ENCODE measurements at places on chromosomes 13 and 19. TPM values are rescaled to one million over a fixed set of nuclear protein-coding genes. Genes with fewer than 3 reads are reported as not detected.
A peak's percentile ranks its signal among the peaks of the same experiment; 100 is the strongest.

DNA sequence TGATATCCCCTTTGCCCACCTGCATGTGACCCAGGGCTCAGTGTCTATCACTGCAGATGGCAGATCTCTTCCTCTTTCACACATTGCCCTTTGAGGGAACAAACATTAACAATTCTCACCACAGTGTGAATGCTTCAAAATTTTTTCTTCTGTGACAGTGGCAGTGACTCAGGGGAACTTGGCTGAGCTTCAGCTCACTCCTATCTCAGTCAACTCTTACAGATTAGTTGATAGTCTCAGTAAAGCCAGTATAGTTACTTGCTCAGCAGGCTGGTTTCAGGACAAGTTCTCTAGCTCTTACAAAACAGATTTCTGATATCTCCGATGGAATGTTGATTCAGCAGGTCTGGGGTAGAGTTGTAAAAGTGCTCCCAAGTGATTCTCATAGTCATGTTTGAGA is 166.9 kb downstream of the DLEU7 start:
- DNase-seq, result no peak
- H3K27me3 ChIP-seq, result no peaks in the 10 kb centered on the region
- no peaks in the 10 kb centered on the region for H3K36me3 ChIP-seq
- no peak overlapping the region for H3K27ac ChIP-seq
- peaks cover 5% of the 10 kb centered on the region for H3K4me1 ChIP-seq
- no peak overlapping the region for H3K4me3 ChIP-seq

Gene CD70
- total RNA-seq, result not detected

Gene INAFM1
- total RNA-seq, result 18.9 TPM

Gene CEBPA
- total RNA-seq, result 50.7 TPM

DNA sequence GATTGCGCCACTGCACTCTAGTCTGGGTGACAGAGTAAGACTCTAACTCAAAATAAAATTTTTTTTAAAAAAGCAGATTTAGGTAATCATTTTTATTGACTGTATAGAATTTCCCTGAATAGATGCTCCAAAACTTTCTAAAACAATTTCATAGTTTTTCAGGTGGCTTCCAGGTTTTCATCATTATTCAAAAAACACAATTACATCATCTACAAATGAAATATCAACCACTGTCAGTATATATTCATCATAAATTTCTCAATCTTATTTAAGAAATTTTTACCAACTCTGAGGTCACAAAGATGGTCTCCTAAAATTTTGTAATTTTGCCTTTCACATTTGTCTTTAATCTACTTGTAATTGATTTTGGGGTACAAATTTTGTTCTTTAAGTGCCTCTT is 48.1 kb downstream of the ZC3H13 start:
- H3K36me3 ChIP-seq, result peaks cover 84% of the 10 kb centered on the region
- H3K27me3 ChIP-seq, result no peaks in the 10 kb centered on the region
- H3K27ac ChIP-seq, result no peak overlapping the region
- no peak for DNase-seq
- no peaks in the 10 kb centered on the region for H3K4me1 ChIP-seq

DNA sequence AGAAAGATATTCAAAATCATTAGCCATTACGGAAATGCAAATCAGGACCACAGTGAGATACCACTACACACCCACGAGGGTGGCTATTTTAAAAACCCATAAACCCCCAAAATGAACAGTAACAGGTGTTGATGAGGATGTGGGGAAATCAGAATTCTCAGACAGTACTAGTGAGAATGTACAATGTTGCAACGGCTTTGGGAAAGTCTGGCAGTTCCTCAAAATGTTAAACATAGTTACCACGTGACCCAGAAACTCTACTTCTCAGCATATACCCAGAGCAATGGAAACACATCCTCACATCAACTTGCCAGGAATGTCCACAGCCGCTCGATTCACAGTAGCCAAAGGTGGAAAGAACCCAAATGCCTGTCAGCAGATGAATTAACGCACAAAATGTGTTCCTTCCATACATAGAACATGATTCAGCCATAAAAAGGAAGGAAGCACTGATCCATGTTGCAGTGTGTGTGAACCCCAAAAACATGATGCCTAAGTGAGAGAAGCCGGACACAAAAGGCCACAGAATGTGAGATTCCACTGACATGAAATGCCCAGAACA is 7.0 kb downstream of the PLVAP start:
- peak overlapping the region; percentile 93 for H3K27ac ChIP-seq
- no peaks in the 10 kb centered on the region for H3K36me3 ChIP-seq
- H3K4me1 ChIP-seq, result peaks cover 19% of the 10 kb centered on the region
- peak overlapping the region; percentile 59 for H3K4me3 ChIP-seq
- DNase-seq, result no peak

DNA sequence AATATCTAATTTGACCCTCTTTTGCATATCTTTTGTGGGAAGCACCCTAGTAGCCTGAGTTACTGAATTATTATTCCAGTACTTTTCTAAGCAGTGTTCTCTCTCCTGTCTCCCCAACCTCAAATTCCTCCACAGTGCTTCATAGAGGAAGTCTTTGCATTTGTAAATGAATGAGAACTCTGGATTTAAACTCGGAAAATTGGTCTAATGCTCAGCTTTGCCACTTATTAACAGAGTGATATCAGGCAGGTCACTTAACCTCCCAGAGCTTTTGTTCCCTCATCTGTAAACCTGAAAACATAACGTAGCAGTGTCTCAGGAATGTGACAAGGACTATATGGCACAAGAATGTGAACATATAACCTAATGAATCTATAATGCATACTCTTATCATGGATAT is 26.2 kb downstream of the FREM2 start:
- H3K36me3 ChIP-seq, result no peaks in the 10 kb centered on the region
- DNase-seq, result no peak
- no peak overlapping the region for H3K27ac ChIP-seq
- no peak overlapping the region for H3K4me3 ChIP-seq
- H3K27me3 ChIP-seq, result no peaks in the 10 kb centered on the region

- no peak for DNase-seq
- no peak overlapping the region for H3K27ac ChIP-seq
- peaks cover 9% of the 10 kb centered on the region for H3K4me1 ChIP-seq
- no peaks in the 10 kb centered on the region for H3K27me3 ChIP-seq
- no peak overlapping the region for H3K4me3 ChIP-seq
These were observed 11.4 kb upstream of the IGFL1 start for GRCh38 chr19:46218160-46218559.

- no peak overlapping the region for H3K27ac ChIP-seq
- no peak overlapping the region for H3K4me3 ChIP-seq
- H3K4me1 ChIP-seq, result no peaks in the 10 kb centered on the region
- no peaks in the 10 kb centered on the region for H3K36me3 ChIP-seq
- DNase-seq, result no peak
These were observed 11.0 kb upstream of the ZNF573 start for GRCh38 chr19:37790244-37790925.

Gene ZNF132
- 5.2 TPM for total RNA-seq

Gene CGB1
- not detected for total RNA-seq

Gene SYNE4
- 0.24 TPM for total RNA-seq

Gene F10
- 4.9 TPM for total RNA-seq

Gene IGSF23
- total RNA-seq, result not detected

DNA sequence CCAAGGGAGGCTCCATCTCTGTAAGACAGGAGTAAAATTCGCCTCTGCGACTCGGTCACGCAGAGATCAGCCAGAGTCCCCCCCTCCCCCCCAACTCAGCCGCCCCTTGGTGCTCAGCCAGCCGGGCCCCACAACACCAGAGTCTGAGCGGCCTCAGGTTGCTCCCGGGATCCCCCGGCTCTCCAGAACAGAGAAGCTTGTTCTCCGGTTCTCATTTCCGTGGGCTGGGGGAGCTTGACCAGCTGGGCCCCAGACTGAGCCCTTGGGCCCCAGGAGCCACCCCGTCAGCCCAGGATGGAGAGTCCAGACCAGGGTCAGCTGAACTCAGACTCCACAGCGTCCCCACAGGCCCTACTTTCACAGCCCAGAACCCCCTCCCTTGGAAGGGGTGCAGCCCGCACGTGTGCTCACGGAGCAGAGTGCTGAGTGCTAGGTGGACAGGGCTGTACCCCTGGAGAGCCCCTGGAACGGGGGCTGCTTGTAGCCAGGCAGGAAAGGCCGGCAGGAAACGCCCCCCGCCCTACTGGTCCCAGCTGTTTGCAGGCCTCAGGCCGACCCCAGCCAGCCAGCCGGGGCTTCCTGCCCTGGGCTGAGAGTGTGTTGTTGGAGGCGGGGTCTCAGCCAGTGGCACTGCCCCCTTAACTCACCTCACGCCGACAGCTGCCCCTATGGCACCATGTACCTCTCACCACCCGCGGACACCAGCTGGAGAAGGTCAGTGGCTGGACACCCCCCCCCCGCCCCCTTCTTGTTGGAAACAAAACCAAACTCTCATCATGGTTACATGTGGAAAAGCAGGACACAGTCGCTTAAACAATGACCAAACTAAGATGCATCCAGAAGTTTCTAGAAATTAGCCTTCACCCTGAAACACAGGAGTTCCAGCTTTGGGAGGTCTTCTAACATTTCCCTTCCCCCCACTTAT is 44.4 kb downstream of the COMP start:
- H3K4me1 ChIP-seq, result no peaks in the 10 kb centered on the region
- H3K4me3 ChIP-seq, result no peak overlapping the region
- H3K27ac ChIP-seq, result no peak overlapping the region
- no peaks in the 10 kb centered on the region for H3K36me3 ChIP-seq
- DNase-seq, result no peak

- H3K27me3 ChIP-seq, result no peaks in the 10 kb centered on the region
- peaks cover 4% of the 10 kb centered on the region for H3K4me1 ChIP-seq
- H3K27ac ChIP-seq, result no peak overlapping the region
- H3K36me3 ChIP-seq, result no peaks in the 10 kb centered on the region
- H3K4me3 ChIP-seq, result no peak overlapping the region
These were observed 30.6 kb upstream of the IGSF23 start for GRCh38 chr19:44582581-44583265.

Gene CDADC1
- total RNA-seq, result 4.7 TPM

GRCh38 chr13:30580852-30581502 is 36.7 kb upstream of the USPL1 start:
- no peaks in the 10 kb centered on the region for H3K27me3 ChIP-seq
- H3K4me3 ChIP-seq, result no peak overlapping the region

Gene NLRP7
- not detected for total RNA-seq

- H3K27ac ChIP-seq, result no peak overlapping the region
- H3K36me3 ChIP-seq, result no peaks in the 10 kb centered on the region
- H3K27me3 ChIP-seq, result no peaks in the 10 kb centered on the region
- DNase-seq, result no peak
These were observed 355.1 kb downstream of the SLITRK5 start for GRCh38 chr13:88026241-88026640.

- no peaks in the 10 kb centered on the region for H3K4me1 ChIP-seq
- no peak overlapping the region for H3K4me3 ChIP-seq
- DNase-seq, result no peak
- no peaks in the 10 kb centered on the region for H3K36me3 ChIP-seq
These were observed 1677.1 kb downstream of the OLFM4 start for GRCh38 chr13:54705738-54706137.

GRCh38 chr13:80058626-80059025 is 282.3 kb downstream of the SPRY2 start:
- DNase-seq, result no peak
- no peak overlapping the region for H3K27ac ChIP-seq
- H3K27me3 ChIP-seq, result no peaks in the 10 kb centered on the region
- no peaks in the 10 kb centered on the region for H3K36me3 ChIP-seq

- no peak overlapping the region for H3K27ac ChIP-seq
- no peaks in the 10 kb centered on the region for H3K27me3 ChIP-seq
- H3K4me1 ChIP-seq, result no peaks in the 10 kb centered on the region
These were observed 20.8 kb upstream of the SLC7A9 start for GRCh38 chr19:32890326-32890725.

- no peak overlapping the region for H3K4me3 ChIP-seq
- DNase-seq, result no peak
- H3K27me3 ChIP-seq, result no peaks in the 10 kb centered on the region
- no peak overlapping the region for H3K27ac ChIP-seq
These were observed 115.8 kb downstream of the NBEA start for GRCh38 chr13:35057858-35058257.

GRCh38 chr13:80171096-80171495 is 169.8 kb downstream of the SPRY2 start:
- H3K27ac ChIP-seq, result no peak overlapping the region
- no peaks in the 10 kb centered on the region for H3K4me1 ChIP-seq
- H3K36me3 ChIP-seq, result no peaks in the 10 kb centered on the region

Gene KLK10
- total RNA-seq, result not detected

Gene MAP3K10
- total RNA-seq, result 22.2 TPM

DNA sequence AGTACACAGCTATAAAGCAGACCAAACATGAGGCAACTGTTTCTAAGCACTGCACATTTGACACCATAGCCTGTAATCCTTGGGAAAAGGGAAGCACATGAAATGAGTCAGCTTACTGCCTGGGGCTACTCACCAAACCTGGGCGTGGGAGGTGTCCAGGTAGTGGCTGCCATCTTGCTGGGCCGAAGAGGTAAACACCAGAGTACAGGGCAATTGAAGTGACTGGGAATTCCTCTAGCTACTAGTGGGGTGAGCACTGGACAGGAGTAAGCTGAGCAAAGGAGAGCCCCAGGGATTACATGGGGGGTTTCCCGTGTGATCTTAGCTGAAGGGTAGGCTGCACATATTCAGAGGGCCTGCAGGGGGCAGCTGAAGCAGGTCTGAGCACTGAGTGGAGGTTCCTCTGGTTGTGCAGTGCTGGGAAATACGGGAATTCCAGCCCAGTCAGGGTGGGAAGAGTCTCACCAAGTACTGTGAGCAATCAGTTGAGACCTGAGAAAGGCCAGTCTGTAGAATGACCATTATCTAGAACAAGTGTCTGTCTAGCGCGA is 140.5 kb downstream of the SLC7A1 start:
- no peak for DNase-seq
- no peaks in the 10 kb centered on the region for H3K4me1 ChIP-seq
- no peak overlapping the region for H3K4me3 ChIP-seq

DNA sequence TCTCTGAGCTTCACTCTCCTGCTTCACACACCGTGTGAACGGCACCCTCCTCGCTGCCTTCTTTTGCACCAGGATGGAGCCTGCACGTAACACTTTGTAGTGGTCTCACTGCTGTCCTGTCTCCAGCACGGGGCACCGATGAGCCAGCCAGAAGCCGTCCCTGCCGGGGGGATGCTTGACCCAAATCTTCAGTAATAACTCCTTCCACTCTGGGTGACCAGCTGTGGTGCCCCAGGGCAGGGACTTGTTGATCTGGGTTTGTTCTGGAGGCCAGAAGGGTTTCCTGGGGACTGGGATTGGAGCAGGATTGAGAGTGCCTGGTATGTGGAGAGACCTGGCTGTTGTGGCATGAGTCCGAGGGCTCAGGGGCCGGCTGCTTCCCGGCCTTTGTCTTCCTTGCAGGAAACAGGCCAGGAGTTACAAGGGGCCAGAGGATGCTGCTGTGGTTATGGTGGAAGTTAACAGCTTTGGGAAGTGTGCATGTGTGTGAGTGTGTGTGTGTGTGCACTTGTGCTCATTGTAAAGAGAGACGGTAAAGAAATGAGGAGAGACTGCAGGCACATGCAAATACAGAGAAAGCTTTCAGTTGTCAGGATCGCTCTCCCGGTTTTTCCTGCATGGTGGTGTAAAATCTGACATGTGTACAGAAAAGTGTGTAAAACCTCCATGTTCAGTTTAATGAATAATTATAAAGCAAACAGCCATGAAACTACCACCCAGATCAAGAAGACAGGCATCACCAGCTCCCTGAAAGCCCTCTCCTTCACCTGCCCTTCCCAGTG is 18.9 kb downstream of the PAK4 start:
- no peak overlapping the region for H3K4me3 ChIP-seq
- H3K27ac ChIP-seq, result no peak overlapping the region
- no peaks in the 10 kb centered on the region for H3K4me1 ChIP-seq
- no peak for DNase-seq

GRCh38 chr19:56720281-56720680 is 48.7 kb upstream of the ZNF835 start:
- H3K36me3 ChIP-seq, result no peaks in the 10 kb centered on the region
- H3K4me3 ChIP-seq, result no peak overlapping the region
- DNase-seq, result peak; percentile 18
- H3K27ac ChIP-seq, result no peak overlapping the region
- no peaks in the 10 kb centered on the region for H3K4me1 ChIP-seq
